ENCODE measurements at places on chromosomes 7 and 10.

GRCh38 chr10:89256340-89256739 is 4.8 kb upstream of the LIPA start:
- no peak for DNase-seq

GRCh38 chr7:17456541-17456940 is 158.1 kb downstream of the AHR start:
- DNase-seq, result no peak

- no peak for DNase-seq
These were observed 69.0 kb downstream of the FOXI2 start for GRCh38 chr10:127805950-127806349.

DNA sequence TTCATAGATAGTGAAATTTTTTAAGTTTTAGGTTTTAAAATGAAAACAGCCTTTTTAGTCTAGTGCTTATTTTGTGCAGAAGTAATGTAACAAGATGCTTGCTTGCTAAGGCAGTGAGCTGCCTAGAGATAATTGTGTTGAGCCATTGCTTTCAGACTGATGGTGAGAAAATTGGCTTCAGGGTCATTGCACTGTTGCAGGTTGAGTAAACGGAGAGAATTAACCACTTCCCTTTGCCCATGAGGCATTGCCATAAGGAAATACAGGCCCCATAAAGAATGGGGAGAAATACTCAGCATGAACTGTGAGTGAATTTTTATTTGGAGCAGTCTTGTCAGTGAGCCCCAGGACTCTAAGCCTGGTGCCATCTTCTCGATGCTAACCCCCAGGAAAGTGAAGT is 140.5 kb downstream of the LRRC4 start:
- no peak for DNase-seq

DNA sequence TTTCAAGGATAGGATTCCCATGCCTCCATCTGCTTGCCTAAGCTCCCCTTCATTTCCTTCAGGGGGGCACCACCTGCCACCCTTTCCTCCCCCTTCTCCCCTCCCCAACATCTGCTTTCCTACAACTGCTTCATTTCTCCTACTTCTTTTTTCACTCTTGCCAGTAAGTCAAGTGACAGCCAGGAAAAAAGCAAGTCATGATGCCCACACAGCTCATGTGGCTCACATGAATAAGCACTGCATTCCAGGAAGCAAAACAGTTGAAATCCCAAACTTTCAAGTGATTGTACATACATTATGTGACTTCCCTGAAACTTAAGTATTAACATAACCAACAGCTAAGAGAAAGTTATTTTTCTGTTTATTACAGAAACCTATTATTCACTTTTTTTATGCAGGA is 78.6 kb downstream of the TNS3 start:
- DNase-seq, result no peak

- DNase-seq, result no peak
These were observed 122.3 kb upstream of the CARD11 start for GRCh38 chr7:3165681-3166580.

DNA sequence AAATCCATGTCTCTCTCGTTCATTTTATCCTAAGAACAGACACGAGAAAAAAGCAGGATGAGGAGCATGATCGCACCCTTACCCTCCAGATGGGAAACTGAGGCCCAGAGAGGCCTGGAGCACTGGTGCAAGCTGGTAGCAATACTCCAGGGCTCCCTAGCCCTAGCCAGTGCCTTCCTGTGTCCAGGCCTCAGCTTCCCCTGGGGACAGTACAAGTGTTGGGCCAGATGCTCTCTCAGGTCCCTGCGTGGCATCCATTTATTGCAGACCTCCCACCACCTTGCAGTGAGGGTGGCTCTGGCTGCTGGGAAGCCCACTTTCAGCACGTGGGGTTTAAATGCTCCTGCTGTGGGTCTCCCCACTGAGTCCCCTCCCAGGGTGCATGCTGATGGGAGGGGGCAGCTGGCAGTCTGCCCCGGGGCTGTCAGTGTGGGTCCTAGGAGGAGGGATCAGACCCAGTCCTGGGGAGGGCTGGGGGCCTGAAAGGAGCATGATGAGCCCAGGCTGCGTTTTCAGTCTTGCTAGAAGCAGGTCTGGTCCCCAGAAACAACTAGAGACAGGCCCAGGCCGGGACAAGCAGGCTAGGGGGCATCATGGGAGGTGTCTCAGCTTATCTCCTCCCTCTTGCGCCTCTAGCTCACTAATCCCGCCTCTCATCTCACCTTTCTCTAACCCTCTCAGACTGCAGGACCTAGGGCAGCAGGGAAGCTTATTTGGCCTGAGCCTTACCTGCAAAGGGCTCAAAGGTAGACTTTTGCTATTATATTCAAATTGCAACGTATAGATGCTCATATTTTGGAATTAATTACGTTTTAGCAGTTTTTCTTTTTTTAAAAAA is 662 bp upstream of the PPIF start:
- DNase-seq, result no peak

DNA sequence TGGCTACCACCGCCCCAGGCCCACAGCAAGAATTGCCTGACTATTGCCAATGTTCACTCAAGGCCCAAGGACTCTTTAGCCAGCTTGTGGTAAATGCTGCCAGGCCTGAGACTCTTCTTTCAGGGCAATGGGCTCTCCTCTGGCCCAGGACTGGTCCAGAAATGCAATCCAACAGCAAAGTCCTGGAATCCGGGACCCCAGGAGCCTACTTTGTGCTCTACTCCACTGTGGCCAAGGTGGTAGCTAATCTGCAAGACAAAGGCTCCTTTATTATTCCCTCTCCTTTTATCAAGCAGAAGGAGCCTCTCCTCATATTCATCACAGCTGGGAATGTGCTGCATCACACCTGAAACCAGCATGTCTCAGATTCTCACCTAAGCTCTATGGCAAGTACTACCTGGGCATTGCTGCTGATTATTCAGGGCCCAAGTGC is 107.6 kb upstream of the PRSS58 start:
- no peak for DNase-seq

DNA sequence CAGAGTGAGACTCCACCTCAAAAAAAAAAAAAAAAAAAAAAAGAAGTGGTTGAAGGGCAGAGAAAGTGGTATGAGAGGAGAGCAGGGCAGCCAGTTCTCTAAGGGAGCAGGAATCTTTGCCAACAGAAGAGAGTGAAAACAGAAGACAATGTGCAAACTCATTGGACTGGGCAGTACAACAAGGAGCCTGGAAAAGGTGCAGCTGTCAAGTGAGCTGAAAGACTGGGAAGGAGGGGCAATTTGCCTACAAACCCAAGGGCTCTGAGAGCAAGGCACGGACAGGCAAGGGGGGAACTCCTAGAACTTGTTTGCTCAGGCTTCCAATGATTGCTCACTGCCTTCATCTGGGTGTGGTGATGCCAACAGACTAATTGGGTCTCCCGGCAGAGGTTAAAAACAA is 9.5 kb downstream of the ACTR1A start:
- no peak for DNase-seq

GRCh38 chr10:129580010-129580409 is 113.0 kb downstream of the MGMT start:
- no peak for DNase-seq

DNA sequence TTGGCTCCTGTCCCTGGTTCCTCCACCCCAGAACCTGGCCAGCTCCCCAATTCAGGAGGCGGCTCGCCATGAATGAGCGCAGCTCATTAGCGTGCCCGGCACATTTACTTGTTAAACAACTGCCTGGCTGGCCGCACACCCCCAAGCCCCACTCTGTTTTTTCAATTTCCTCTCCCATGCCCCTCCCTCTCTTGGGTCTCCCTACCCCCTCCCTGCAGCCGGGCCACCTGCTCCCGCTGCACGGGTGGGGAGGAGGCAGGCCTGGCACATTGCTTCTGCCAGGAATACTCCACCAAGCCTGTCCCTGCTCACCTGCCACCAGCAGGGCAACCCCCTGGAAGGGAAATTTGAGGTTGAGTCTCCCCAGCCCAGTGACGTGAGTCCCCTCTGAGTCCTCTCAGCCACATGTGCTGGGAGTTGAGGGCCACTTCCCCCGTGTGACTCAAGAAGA is 2.5 kb upstream of the SLIT1 start:
- DNase-seq, result peak; percentile 75

- DNase-seq, result no peak
These were observed 422.6 kb upstream of the NUPR2 start for GRCh38 chr7:56538541-56539429.

DNA sequence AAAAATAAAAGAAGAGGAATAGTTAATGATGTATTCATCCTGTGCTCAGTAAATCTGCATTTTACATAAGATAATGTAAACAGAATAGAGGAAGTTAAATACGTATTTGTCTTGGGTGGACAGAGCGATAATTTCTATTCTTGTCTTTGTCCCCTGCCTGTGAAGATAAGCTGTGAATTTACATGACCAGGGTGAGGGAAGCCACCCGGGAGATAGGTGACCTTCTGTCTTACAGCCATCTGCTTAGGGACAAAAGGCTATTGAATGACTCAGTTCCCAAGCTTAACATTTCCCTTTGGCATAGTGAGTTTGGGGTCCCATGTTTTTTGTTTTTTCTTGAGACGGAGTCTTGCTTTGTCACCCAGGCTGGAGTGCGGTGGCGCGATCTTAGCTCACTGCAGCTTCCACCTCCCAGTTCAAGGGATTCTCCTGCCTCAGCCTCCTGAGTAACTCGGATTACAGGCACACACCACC is 88.7 kb upstream of the KCTD7 start:
- DNase-seq, result no peak

DNA sequence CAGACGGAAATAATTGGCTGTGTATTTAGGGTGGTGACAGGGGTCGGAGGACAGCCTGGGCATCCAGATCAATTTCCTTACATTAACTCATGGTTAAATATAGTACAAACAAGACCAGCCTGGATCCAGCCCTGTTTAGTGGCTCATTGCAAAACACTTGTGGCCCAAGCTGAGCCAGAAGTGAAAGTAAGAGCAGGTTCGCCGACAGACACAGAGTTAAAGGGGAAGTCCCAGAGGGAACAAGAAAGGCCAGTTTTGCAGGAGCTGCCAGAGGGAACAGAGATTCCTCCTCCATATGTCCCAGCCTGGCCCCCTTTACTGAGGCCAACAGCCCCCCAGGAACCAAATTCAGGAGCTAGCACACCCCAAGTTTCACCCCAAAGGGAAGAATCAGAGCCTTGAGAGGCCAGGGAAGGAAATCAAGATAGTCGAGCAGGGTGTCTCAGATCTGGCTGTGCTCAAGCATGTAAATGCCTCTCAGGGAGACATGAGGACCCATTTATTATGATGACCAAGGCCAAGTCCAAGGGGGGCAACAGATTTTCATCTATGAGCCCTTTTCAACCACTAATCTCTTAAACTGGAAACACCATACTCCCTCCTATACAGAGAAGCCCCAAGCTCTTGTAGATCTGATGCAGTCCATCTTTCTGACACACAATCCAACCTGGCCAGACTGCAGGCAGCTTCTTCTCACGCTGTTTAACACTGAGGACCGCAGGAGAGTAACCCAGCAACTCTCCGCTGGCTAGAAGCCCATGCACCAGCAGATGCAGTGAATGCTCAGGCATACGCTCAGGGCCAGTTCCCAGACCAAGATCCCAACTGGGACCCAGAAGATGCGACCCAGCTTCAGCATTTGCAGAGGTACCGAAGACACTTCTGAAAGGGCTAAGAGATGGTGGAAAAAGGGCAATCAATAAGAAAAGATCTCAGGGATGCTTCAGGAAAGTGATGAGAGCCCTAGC is 15.9 kb upstream of the ADCK2 start:
- no peak for DNase-seq

DNA sequence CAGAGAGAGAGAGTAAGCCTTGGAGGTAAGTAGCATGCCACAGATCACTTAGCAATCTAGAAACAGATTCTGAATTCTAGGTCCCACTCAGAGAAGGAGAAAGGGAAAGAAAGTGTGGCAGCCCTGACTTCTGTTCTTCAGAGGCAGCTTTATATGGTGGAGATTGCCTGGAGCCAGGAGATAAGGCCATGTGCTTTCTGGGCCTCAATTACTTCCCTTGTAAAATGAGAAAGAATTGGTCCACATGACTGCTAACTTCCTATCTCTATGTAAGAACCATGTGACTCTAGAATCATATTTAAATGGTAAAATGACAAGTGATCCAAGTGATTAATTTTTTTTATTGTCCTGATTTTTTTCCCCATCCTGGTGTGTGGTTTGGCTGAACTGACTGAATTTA is 64.1 kb downstream of the HHEX start:
- DNase-seq, result no peak

- no peak for DNase-seq
These were observed 275.7 kb downstream of the XPNPEP1 start for GRCh38 chr10:109647627-109648026.

GRCh38 chr10:88286030-88286429 is 297.1 kb downstream of the RNLS start:
- no peak for DNase-seq

DNA sequence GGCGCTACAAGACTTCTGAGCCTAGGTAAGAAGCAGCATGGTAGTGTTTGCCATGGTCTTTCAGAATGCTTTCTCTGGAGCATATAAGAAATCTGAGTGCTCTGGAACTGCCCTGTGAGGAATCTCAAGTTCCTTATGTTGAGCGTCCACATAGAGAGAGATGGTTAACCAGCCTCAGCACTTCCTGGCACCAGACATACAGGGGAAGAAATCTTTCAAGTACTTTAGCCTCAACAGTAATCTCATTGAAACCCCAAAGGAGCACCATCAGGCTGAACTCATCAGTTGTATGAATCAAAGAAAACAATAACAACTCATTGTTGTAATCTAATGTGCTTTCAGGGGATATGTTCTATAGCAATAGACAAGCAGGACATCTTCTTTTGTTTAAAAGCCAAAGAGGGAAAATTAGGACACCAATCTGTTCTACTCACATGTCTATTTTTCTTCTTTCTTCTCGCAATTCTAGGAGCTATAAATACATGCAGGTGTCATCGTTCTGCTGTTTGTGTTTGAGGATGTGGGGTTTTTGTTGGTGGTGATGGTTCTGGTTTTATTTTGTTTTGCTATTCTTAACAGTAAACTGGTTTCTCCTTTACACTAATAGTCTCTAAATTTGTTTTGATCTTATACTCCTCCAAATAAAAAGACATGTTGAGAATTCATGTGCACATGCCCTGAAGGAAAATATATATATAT is 1145.0 kb upstream of the LRRN3 start:
- DNase-seq, result no peak

GRCh38 chr10:69863580-69863979 is 61.9 kb downstream of the COL13A1 start:
- DNase-seq, result no peak

- no peak for DNase-seq
These were observed 76.7 kb upstream of the SFMBT2 start for GRCh38 chr10:7487528-7487927.

DNA sequence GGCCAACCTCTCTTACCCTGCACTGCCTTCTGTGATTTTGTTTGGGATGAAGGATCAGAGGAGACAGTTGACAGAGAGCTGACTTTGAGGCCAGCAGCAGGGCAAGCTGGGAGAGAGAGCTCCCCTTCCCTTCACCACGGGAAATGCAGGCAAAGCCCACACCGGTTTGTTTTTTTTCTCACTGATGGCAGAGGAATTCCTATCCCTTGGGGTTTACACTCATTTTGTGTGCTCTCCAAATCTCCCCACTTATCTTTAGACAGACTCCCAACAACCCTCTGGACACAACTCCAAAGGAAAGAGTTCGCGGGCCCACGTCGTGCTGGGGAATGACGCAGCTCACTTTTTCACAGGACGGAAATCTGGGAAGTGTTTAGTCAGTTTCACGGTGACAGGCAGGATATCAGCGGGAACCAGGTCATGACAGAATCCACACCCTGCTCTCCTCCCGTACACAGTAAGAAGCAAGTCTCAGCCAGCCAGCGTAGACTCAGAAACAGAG is 68.3 kb upstream of the FAM171A1 start:
- no peak for DNase-seq
